ENCODE measurements at places on chromosomes 1 and 21. TPM values are rescaled to one million over a fixed set of nuclear protein-coding genes. Genes with fewer than 3 reads are reported as not detected.

LRRC53 gene
- not detected for total RNA-seq

LINGO4 gene
- total RNA-seq: not detected

NHLH1 gene
- not detected for total RNA-seq

KRTAP12-2 gene
- not detected for total RNA-seq

LEPR gene
- 138 TPM for total RNA-seq

POLR3C gene
- total RNA-seq: 26.2 TPM

LYSMD1 gene
- 10.6 TPM for total RNA-seq

PDE4B gene
- total RNA-seq: 23.9 TPM

MANEAL gene
- total RNA-seq: 2.3 TPM

BPNT1 gene
- 18.5 TPM for total RNA-seq

NR0B2 gene
- not detected for total RNA-seq

MYOM3 gene
- total RNA-seq: 0.62 TPM

SPRR2G gene
- total RNA-seq: not detected

HAO2 gene
- total RNA-seq: not detected

EFCAB14 gene
- total RNA-seq: 109 TPM

GSTM1 gene
- 91.5 TPM for total RNA-seq

NIPAL3 gene
- total RNA-seq: 23.7 TPM

CD1D gene
- total RNA-seq: 1.1 TPM

CD34 gene
- 103 TPM for total RNA-seq

KIRREL1 gene
- total RNA-seq: 67.8 TPM

TM2D1 gene
- 53.9 TPM for total RNA-seq

CR2 gene
- total RNA-seq: 0.27 TPM

A3GALT2 gene
- not detected for total RNA-seq

ARMH1 gene
- total RNA-seq: 3.9 TPM

AVPR1B gene
- total RNA-seq: not detected

ZBTB8A gene
- 8.9 TPM for total RNA-seq

CCDC24 gene
- 5.4 TPM for total RNA-seq

TTC34 gene
- total RNA-seq: 1.4 TPM

CR1L gene
- total RNA-seq: 0.45 TPM

KCND3 gene
- total RNA-seq: 7.5 TPM

NBPF6 gene
- not detected for total RNA-seq
